Esophagus mucosa (tissue), 1 donor: ENCODE measurements at places on chromosomes 3 and 15.
A peak's percentile ranks its signal among the peaks of the same experiment; 100 is the strongest.

- ATAC-seq, result peak; percentile 42
Measured at GRCh38 chr15:40055576-40056293, 16.8 kb upstream of the SRP14 start.

- peak; percentile 46 for ATAC-seq
Measured at GRCh38 chr15:31013863-31014607, 22.6 kb upstream of the MTMR10 start.

GRCh38 chr3:20051123-20051806 is 11.0 kb downstream of the KAT2B start:
- ATAC-seq, result peak; percentile 56

DNA sequence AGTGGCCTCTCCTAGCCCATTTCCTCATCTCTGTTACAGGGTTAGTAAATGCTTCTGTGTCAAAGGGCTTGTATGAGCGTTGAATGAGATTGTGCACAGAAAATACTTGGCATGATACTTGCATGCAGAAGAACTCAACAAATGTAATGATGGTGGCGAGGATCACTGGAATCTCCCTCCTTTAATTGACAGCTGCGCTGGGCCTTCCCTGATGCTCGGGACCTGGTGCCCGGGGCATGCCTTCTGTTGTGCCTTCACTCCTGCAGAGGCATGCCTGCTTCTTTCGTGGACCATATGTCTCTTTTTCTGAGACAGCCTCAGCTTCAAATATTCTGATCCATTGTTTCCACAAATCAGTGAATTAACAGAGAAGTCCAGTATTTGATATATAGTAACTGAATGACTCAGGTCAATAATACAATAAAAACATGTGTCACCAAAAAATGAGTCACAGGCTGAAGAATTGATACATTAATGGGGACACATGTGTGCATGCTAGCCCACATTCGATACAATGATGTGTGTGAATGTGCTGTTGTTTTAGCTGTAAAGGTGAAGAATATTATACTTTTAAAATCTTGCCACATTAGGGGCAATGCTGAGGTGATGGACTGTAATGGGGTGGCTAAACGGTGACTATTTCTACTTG is 243.3 kb upstream of the TBL1XR1 start:
- ATAC-seq, result no peak

DNA sequence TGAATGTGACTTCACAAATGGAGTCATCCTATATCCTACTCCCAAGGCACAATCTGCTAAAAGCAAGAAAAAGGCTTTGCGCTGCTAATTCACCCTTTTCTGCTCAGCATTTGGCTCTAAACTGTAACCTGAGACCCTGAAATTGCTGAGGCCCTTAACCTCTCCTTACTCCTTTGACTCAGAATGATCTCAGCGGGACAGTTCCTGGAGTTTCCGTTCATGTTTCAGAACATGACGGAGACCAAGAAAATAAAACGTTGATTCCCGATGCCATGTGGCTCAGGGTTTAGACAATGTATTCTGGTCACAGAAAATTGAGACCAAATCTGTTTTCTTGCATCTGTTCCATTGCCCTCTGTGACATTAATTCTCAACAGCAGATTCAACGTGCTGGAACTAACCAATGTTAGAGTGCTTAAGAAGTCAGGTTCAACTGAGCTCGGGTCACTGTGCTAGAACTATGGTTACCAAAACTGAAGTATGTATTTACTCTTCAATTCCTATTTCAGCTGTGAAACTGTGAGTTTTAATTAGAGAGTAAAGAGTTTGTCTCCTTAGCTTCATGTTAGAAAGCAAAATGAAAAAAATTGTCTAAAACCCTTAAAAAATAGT is 45.4 kb upstream of the TMC3 start:
- ATAC-seq, result no peak

- ATAC-seq, result no peak
Measured at GRCh38 chr3:11698326-11699082, 54.8 kb upstream of the VGLL4 start.

DNA sequence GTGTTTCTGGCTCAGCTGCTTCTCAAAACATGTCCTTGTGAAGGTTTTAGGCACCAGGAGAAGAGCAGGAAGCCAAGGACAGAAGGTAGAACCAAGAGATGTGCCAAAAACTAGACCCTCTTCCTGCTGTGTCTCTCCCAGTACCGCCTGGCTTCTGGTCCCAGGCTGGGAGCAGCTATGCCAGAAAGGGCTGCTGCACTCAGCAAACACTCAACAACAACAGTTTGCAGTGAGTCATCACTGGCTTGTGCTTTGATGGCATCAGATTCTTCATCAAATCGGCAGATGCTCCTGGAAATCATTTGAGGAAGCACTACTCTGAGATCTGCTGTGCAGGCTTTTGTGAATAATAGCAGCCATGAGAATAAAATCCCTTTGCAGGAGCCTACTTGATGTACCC is 63.2 kb downstream of the DGKG start:
- no peak for ATAC-seq

GRCh38 chr3:77190374-77190773 is 150.5 kb downstream of the ROBO2 start:
- ATAC-seq, result no peak

- no peak for ATAC-seq
Measured at GRCh38 chr3:46012246-46012645, 15.0 kb downstream of the XCR1 start.

DNA sequence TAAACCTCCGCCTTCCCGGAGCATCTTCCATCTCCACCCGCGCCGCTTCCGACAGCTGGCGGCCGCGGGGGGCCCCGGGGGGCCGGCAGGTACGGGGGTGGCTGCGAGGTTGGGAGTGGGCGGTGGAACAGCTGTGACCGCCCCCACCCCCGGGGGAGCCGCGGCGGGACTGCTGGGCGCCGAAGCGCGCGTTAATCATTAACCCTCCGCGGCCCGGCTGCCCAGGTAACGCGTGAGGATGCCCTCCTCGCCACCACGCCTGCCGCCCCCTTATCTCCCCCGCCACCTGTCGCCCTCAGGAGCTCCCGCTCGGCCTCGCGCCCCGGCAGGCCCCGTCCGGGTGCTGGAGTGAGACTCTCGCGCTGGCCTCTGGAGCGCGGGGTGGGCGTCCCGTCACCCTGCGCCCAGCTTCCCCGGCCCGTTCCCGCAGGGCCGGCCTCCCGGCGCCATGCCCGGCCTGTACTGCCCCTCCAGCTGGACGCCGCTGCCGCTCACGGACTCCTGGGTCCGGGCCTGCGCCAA is 757 bp downstream of the VWA5B2 start:
- ATAC-seq, result no peak

DNA sequence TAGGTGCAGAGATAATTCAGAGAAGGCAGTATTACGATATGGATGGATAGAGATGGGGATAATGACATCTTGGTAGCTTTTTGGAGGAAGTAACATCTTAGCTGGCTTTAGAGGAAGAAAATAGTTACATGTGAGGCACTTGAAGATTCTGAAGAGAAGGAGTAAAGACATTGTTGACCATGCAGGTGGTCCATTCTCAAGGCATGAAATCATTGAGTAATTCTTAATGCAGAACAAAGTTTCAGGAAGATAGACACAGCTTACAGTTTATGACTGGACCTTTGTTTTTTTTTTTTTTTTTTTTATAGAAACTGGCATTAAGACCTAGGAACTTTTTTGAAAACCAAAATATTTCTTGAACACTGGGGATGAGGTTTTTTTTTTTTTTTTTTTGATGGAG is 28.2 kb downstream of the MBNL1 start:
- no peak for ATAC-seq

DNA sequence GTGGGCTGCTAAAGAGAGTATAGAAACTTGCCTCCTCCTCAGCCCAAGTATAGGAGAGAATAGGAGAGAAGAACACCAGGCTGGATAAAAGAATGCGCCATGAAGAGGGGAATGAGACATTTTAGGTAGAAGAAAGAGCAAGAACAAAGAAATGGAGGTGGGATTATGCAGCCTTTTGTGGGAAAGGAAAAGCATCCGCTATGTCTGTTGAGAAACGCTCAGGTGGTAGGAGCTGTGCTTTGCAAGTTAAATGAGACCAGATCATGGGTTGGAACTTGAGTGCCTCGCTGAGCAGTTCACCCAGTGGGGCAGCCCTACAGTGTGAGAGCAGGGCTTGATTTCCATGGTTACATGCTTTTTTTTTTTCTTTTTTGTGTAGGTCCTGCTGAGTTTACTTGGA is 11.5 kb upstream of the RTP1 start:
- no peak for ATAC-seq

DNA sequence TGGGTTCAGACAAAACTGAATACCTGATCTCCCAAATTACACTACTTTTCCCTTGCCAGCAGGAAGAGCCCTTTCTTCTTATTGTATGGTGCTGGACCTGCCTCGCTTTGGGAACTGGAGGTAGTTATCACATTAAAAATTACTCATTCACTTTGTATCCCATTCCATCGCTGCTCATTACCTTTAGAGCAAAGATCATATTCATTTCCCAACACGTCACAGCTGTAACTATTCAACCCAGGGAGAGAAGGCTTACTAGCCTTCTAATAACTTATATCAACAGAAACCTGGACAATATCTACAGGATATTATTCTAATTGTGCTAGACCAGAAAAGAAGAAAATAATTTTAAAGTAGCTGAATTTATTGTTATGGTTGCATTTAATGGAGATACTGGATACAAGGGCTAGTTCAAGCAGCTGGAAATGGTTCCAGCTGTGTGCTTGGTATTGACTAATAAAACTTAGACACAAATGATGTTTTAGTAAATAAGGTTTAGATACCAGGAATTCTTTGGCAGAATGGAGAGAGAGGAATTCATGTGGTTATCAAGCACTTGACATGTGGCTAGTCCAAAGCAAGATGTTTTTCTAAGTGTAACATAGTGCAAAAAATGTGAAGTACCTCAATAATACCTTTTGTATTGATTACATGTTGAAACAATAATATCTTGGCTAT is 656.3 kb downstream of the ROBO1 start:
- ATAC-seq, result no peak

DNA sequence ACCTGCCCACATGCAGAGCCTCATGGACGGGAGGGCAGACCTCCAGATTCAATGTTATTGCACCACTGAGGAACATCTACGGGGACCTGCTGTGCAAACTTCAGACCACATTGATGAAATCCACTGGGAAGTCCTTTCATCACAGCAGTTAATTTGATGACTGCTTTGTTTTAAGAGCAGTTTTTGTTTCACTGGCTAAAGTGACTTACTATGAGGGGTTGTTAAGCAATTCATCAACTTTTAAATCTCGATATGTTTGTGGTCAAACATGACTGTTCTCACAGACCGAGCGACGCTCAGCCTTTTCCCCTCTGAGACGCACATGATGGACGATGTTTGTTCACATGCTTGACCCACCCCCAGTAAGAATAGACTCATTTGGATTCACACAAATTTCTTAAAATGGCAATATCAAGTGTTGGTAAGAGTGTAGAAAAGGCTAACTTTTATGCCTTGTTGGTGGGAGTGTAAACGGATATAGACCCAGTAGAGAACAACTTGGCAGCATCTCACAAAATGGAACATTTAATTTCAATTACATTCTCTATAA is 35.9 kb upstream of the IREB2 start:
- ATAC-seq, result no peak

GRCh38 chr3:4044619-4045018 is 245.4 kb downstream of the LRRN1 start:
- no peak for ATAC-seq

GRCh38 chr15:87369269-87369668 is 887.3 kb downstream of the NTRK3 start:
- ATAC-seq, result no peak

DNA sequence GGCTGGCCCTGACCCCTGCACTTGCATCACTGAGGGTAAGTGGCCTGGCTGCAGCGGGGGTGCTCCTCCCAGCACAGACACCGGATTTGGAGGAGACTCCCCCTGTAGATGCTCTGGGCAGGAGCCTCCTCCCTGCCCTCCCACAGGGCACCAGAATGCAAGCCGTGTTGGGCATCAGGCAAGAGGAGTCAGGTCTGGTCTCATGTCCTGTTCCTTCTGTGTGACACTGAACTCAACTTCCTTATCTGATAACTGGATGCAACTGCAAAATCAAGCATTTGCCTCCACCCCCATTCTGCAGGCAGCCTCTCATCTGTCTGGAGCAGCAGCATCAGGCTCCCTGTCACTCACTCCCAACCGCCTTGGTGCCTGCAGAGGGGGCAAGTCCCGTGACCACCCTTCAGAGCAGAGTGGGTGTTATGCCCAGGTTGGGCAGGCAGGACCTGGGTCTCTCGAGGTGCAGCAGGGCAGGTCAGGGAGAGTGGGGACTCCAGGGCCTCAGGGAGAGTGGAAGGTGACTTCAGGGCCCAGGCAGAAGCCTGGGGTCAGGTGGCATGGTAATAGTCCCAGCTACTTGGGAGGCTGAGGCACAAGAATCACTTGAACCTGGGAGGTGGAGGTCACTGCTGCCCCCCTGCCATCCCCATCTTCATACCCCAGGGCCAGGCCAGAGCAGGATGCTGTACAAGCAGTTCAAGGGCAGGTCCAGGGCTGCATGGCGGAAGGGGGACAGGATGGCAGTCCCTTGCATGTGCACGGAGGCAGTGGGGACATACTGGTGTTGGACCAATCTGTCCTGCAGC is 10.5 kb upstream of the RPL29 start:
- no peak for ATAC-seq

DNA sequence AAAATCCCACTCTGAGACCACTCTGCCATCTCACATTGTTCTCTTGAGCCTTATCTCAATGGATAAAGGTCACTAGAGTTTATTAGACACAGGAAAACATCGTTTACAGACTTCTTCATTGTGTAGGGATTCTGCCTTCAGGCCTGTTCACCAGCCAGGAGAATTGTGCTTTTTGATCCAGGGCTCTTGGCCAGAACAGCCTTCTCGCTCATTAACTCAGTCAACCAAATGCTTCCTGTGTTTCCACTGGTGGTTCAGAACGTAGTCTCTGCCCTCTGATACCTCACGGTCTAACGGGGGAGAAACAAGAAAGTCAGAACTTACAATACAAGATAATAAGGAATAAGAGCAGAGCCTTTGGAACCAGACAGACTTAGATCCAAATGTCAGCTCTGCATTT is 54.2 kb upstream of the TSEN2 start:
- no peak for ATAC-seq

DNA sequence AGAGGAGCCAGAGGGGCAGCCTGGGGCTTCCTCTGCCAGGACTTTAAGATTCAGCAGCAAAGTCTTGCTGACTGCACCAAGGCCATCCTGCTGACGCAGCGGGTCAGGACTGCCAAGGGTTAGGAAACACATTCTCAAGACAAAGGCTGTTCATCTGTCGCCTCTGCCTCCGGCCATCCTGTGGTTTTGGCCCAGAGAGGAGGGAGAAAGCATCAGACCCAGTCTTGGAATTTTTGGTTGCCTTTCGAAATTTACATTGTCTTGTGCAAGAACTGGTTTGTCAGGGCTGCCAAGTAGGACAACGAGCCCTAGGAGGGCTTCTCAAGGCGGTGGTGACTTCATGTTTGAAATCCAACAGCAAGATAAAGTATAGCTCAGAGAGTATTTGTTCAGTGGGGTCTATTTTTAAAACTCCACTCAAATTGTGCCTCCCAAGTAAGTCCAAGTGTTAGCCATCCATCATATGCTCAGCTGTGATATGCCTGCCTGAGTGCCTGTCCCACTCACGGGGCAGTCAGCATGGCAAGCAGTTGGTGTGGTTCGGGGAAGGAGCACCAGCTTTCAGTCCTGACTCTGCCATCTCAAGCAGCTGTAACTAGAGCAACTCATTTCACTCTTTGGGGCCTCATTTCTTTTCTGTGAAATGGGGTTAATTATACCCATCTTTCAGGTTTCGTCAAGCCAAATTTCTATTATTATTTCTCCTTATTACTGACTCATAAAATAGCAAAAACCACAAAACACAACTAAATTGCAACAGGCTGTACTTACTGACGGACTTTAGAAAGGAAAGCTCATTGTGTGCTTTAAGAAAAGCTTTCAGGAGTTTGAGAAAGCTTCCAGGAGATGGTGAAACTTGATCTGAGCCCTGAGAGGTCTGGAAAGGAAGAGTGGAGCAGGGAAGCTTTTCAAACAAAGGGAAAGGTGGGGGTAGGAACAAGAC is 42.4 kb upstream of the RHO start:
- peak; percentile 73 for ATAC-seq

GRCh38 chr3:127607675-127608361 is 9.6 kb downstream of the MCM2 start:
- ATAC-seq, result no peak
